Stimulated activated CD4-positive, alpha-beta T cell treated with anti-CD3 and anti-CD28 coated beads, Interleukin-12 subunit alpha, Interleukin-12 subunit beta, amount 100 ng/mL, for 4 hours (primary cell): ENCODE measurements at places on chromosomes 3 and 15.

- DNase-seq: peak; percentile 63
Observed at GRCh38 chr15:63610209-63610841, 13.1 kb downstream of the FBXL22 start.

- no peak for DNase-seq
Observed at GRCh38 chr3:122313281-122313680, 11.8 kb upstream of the CSTA start.

- DNase-seq: no peak
Observed at GRCh38 chr3:170622369-170623159, 36.7 kb upstream of the SLC7A14 start.

DNA sequence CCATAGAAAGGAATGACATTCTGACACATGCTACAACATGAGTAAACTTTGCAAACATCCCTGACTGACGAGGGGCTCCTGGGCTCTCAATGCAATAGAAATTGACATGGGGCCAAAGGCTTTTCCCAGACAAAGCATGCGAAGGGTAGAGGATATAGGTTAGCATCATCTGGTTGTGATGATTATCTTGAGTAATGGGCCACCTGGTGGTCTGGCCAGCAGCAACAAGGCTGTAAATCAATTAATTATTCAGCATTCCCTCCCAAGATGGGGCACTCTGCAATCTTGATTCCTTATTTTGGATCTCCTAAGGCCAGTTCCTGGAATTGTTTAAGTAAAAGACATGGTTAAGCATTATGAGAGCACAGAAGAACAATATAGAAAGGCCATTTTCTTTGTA lies 99.2 kb downstream of the AGBL1 start:
- no peak for DNase-seq

- DNase-seq: no peak
Observed at GRCh38 chr3:47479826-47480160, 4.1 kb upstream of the SCAP start.

GRCh38 chr3:121477589-121477988 lies 68.2 kb downstream of the POLQ start:
- DNase-seq: no peak

GRCh38 chr3:99013077-99013476 lies 111.6 kb upstream of the DCBLD2 start:
- no peak for DNase-seq

GRCh38 chr3:42376344-42376798 lies 34.0 kb downstream of the LYZL4 start:
- peak; percentile 12 for DNase-seq

- no peak for DNase-seq
Observed at GRCh38 chr3:12729051-12729651, 29.9 kb downstream of the TMEM40 start.

GRCh38 chr3:3085782-3086181 lies 24.4 kb downstream of the IL5RA start:
- DNase-seq: no peak

DNA sequence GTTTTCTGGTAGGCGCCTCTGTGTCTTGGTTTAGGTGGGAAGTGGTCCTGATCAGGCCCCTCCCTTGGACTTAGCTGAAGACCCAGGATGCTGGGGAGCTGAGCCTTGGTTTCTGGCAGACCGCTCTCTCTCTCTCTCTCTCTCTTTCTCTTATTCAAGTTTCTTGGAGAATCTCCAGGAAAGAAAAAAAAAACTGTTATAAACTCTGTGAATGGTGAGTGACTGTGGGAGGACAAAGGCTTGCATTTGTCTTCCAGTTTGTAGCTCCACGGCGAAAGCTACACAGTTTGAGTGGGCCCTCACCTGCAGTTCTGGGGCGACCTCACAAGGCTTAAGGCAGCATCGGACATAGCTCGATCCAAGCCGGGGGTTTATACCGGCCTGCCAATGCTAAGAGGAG lies 7.5 kb downstream of the DET1 start:
- DNase-seq: no peak

GRCh38 chr15:74050556-74051234 lies 31.7 kb downstream of the GOLGA6A start:
- no peak for DNase-seq

DNA sequence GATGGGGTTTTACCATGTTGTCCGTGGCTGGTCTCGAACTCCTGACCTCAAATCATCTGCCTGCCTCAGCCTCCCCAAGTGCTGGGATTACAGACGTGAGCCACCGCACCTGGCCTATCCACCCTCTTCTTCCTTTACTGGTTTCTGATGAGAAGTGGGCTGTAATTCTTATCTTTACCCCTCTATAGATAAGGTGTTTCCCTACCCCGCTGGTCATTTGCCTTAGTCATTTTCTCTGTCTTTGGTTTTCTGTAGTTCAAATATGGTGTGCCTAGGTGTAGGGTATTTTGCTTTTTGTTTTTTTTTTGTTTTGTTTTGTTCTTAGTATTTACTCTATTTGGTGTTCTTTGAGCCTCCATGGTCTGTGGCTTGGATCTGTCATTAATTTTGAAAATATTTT lies 41.3 kb downstream of the APBA2 start:
- no peak for DNase-seq

- no peak for DNase-seq
Observed at GRCh38 chr3:126848991-126849390, 133.9 kb upstream of the PLXNA1 start.

- DNase-seq: no peak
Observed at GRCh38 chr3:117114517-117115265, 405.1 kb downstream of the TUSC7 start.

DNA sequence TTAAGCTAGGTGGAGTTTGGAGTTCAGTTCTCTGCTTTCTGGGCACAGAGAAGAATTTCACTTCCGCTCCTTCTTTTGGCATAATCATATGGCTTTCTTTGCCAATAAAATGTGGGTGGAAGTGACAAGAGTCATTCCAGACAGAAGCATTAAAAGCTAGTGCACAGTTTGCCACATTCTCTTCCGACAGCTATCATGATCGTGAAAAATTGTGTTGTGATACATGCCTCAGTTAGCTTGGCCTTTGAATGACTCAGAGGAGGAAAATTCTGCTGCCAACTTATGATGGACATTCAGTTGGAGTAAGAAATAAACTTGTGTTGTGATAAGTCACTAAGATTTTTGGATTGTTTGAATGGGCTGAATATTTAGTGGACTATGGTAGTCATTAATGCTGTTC lies 291.7 kb upstream of the SATB1 start:
- DNase-seq: no peak
